ENCODE measurements at places on chromosomes 16 and 17.

DNA sequence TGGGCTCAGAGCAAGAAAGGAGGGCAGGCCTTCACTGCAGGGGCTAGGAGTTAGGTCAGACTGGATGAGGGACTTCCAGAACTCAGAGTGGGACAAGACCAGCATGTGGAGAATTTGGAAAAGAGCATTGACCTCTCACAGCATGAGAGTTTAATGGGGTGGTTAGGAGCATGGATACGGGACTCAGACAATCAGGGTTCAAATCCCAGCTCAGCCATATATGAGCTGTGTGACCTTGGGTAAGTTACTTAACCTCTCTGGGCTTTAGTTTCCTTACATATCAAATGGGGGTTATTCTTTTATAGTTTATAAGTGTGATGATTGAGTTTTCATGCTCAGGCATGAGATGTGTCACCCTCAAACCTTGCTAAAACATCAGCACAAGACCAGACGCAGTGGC lies 37.4 kb upstream of the ALKBH5 start:
- no peaks in the 10 kb centered on the region for H3K27me3 ChIP-seq
- no peak for DNase-seq
- no peaks in the 10 kb centered on the region for H3K4me1 ChIP-seq
- no peak overlapping the region for H3K27ac ChIP-seq
- H3K36me3 ChIP-seq, result no peaks in the 10 kb centered on the region
- no peak overlapping the region for H3K4me3 ChIP-seq

GRCh38 chr17:28317099-28317965 lies 1.7 kb upstream of the TMEM97 start:
- no peak overlapping the region for H3K4me3 ChIP-seq
- H3K27ac ChIP-seq, result no peak overlapping the region
- peaks cover 17% of the 10 kb centered on the region for H3K4me1 ChIP-seq
- no peak for DNase-seq
- H3K27me3 ChIP-seq, result no peaks in the 10 kb centered on the region
- no peaks in the 10 kb centered on the region for H3K36me3 ChIP-seq

- H3K27me3 ChIP-seq, result no peaks in the 10 kb centered on the region
- no peaks in the 10 kb centered on the region for H3K36me3 ChIP-seq
- no peak overlapping the region for H3K4me3 ChIP-seq
- no peak overlapping the region for H3K27ac ChIP-seq
Observed at GRCh38 chr17:16459271-16459670, 32.7 kb downstream of the LRRC75A start.

- peaks cover 16% of the 10 kb centered on the region for H3K36me3 ChIP-seq
- no peak overlapping the region for H3K4me3 ChIP-seq
- DNase-seq, result no peak
- no peaks in the 10 kb centered on the region for H3K27me3 ChIP-seq
- peaks cover 6% of the 10 kb centered on the region for H3K4me1 ChIP-seq
- no peak overlapping the region for H3K27ac ChIP-seq
Observed at GRCh38 chr16:10965440-10966061, 21.2 kb downstream of the CLEC16A start.

DNA sequence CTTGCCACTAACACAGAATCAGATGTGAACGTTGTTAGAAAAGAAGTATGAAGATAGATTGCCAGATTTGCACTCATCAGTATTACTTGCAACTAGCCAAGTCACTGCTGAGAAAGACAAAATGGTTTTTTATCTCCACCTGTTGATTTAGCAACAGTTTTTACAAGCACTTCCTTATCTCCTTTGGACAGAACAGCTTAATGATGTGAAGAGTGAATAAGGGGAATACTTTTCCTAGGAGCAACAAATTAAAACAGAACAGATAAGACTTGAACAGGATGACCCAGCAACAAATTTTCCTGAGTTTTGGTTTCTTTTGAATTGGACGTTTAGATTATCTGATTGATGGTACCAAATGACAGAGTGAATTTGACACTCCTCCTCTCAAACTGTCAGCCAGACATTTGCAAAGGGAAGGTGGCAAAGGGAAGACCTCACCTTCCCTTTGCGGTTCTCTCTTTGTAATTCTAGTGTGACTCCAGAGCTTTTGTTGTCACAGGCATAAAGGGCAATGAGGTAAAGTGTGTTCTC lies 130.6 kb downstream of the NLK start:
- H3K4me3 ChIP-seq, result no peak overlapping the region
- H3K27ac ChIP-seq, result no peak overlapping the region
- peaks cover 17% of the 10 kb centered on the region for H3K4me1 ChIP-seq
- peaks cover 10% of the 10 kb centered on the region for H3K36me3 ChIP-seq

DNA sequence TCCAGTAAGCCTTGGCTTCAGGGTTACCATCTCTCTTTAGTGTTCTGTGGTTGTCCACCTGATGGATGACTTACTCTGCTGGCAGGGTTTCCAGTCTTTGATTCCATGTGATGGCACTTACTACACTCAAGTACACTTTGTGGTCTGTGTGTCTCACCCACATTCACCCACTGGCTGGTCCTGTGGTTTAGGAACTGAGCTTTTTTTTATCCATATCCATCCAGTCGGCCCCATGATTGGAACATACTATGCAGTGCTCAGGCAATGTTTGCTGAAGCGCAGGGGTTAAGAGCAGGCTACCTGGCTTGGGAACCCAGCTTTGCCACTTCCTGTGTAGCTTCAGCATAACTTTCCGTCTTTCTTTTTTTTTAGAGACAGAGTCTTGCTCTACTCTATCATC lies 2.8 kb upstream of the FUS start:
- no peaks in the 10 kb centered on the region for H3K36me3 ChIP-seq
- DNase-seq, result peak; percentile 24
- no peaks in the 10 kb centered on the region for H3K27me3 ChIP-seq
- H3K4me1 ChIP-seq, result peaks cover 22% of the 10 kb centered on the region

GRCh38 chr17:8315764-8316217 lies 5.8 kb downstream of the ARHGEF15 start:
- H3K36me3 ChIP-seq, result no peaks in the 10 kb centered on the region
- H3K27me3 ChIP-seq, result peaks cover 30% of the 10 kb centered on the region
- H3K4me1 ChIP-seq, result no peaks in the 10 kb centered on the region
- H3K4me3 ChIP-seq, result no peak overlapping the region
- no peak overlapping the region for H3K27ac ChIP-seq
- no peak for DNase-seq

DNA sequence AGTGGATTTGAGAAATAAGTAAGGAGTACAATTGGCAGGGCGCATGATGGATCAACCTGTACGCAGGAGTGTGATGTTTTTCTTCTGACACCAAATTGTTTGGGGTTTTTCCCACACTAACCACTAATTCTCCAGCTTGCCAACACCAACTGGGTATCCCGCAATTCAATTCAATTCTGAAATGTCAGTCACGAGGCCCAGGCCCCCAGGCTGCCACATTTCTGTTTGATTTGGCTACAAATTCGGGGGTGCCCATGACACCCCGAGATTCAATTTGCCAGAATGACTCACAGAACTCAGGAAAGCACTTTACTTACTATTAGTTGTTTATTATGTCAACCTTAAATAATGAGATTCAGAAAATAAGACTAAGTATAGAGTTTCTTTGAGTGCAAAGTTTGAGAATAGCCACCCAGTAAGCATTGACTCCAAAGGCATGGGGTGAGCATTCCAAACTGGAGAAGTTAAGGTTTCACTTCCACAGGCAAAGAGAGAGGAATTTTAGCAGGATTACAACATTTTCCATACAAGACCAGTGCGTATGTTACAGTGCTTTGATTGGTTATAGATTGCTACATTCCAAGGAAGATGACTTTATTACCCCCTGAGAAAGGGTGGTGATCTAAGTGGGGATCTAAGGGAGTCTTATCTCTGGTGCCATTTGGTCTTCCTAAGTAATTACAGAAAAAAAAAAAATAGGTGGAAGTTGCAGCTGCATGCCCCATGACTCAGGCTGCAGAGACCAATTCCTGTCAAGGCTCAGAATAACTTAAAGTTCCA lies 11.5 kb downstream of the SLC46A1 start:
- no peak overlapping the region for H3K27ac ChIP-seq
- no peak for DNase-seq
- no peak overlapping the region for H3K4me3 ChIP-seq

DNA sequence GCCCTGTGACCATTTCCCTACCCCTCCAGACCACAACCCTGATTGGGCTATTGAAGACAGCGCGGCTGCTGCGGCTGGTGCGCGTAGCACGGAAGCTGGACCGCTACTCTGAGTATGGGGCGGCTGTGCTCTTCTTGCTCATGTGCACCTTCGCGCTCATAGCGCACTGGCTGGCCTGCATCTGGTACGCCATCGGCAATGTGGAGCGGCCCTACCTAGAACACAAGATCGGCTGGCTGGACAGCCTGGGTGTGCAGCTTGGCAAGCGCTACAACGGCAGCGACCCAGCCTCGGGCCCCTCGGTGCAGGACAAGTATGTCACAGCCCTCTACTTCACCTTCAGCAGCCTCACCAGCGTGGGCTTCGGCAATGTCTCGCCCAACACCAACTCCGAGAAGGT lies 12.5 kb downstream of the KCNH6 start:
- H3K36me3 ChIP-seq, result no peaks in the 10 kb centered on the region
- peaks cover 10% of the 10 kb centered on the region for H3K27me3 ChIP-seq
- H3K4me3 ChIP-seq, result no peak overlapping the region

DNA sequence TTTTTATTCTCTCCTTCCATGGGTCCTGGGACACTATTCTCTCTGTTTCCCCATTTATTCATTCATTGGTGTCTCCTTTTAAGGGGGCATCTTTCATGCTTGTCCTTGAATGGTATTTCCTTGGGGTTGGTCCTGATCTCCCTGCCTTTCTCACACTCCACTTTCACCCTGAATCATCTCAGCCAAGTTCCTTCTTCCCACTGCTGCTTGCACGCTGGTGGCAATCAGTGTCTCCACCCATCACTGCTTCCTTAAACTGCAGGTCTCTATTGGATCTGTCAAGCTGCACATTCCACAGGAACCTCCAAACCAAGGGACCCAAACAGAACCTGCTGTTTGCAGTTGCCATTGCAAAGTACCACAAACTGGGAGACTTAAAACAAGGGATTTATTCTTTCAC lies 89.3 kb upstream of the SDK2 start:
- no peaks in the 10 kb centered on the region for H3K36me3 ChIP-seq
- no peak for DNase-seq
- H3K4me3 ChIP-seq, result no peak overlapping the region
- no peak overlapping the region for H3K27ac ChIP-seq

Data from adrenal gland (tissue), 19 donors.